ENCODE measurements at places on chromosomes 7 and 10.

- peak overlapping the region; percentile 55 for H3K27ac ChIP-seq
- H3K4me3 ChIP-seq = no peak overlapping the region
- no peak for DNase-seq
Measured at GRCh38 chr7:124702385-124702784, 63.2 kb downstream of the GPR37 start.

DNA sequence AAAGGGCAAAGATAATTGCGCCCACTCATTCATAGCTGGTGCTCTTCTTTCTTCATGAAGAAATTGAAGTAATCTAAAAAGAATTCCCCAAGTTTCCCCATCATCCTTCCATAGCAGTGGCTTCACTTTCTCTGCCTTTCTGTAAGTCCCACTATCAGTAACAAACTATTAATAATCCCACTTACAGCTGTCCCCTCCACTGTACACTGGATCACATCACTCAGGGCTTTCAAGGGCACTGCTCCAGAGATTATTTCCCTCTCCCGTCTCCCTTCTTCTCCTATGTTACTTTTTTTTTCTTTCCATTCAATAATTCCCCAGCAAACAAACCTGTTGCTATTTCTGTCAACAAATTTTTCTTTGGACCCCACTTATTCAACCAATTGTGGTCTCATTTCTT lies 16.2 kb downstream of the DNAJB9 start:
- DNase-seq = no peak
- no peaks in the 10 kb centered on the region for H3K4me1 ChIP-seq
- no peaks in the 10 kb centered on the region for H3K36me3 ChIP-seq
- no peak overlapping the region for H3K4me3 ChIP-seq
- H3K27ac ChIP-seq = no peak overlapping the region
- H3K27me3 ChIP-seq = no peaks in the 10 kb centered on the region

GRCh38 chr7:44051611-44052220 lies 7.2 kb downstream of the DBNL start:
- no peak overlapping the region for H3K4me3 ChIP-seq
- no peaks in the 10 kb centered on the region for H3K27me3 ChIP-seq
- DNase-seq = no peak

GRCh38 chr7:140676306-140676705 lies 3.6 kb downstream of the ADCK2 start:
- peaks cover 25% of the 10 kb centered on the region for H3K36me3 ChIP-seq
- peaks cover 15% of the 10 kb centered on the region for H3K4me1 ChIP-seq
- H3K27ac ChIP-seq = no peak overlapping the region
- no peak for DNase-seq
- H3K4me3 ChIP-seq = no peak overlapping the region

DNA sequence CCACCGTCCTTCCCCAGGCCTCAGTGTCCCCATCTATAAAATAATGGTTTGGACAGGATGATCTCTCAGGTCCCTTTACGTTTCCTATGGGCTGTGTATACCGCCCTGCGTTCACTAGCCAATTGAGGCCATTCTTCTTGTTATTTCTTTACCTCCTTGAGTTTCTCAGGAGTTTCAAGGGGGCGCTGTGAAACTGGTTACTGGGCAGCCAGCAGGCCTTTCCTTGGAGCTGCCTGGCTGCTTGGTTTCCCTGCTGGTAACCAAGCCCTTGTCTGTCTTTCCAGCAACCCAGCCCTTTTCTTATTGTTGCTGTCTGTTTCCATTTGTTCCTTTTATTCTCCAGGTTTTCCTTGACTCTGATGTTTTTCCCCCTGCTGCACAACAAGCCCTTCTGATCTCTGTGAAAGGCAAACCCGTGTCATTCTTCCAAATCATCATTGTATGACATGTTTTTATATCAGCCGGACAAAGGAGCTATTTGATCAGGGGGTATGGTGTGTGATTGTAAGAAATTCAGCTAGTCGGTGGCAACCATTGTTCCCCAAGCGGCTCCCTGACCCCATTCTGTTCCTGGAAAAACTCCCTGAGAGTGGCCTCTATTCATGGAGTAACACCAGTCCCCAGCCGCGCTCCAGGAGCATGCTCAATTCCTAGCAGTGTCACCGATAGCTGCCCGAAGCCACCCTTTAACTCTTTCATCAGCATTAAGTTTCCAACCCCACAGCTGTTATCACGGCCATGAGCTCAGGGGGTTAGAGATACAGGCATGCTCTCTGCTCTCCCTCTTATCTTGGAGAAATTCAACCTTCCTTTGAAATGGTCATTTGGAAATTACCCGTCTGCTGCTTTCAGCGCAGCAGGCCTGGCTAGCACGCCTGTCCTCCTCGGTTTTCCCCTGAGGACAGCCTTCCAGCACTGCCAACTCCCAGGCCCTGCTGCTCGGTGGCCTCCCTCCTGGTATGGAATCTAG lies 26.6 kb downstream of the FGF8 start:
- no peaks in the 10 kb centered on the region for H3K4me1 ChIP-seq
- no peak overlapping the region for H3K4me3 ChIP-seq
- DNase-seq = no peak
- H3K27me3 ChIP-seq = no peaks in the 10 kb centered on the region
- H3K36me3 ChIP-seq = no peaks in the 10 kb centered on the region

GRCh38 chr10:62589689-62590088 lies 214.8 kb upstream of the ADO start:
- no peaks in the 10 kb centered on the region for H3K36me3 ChIP-seq
- H3K27me3 ChIP-seq = no peaks in the 10 kb centered on the region
- no peak overlapping the region for H3K27ac ChIP-seq

GRCh38 chr7:18494821-18495408 lies 634 bp upstream of the HDAC9 start:
- no peaks in the 10 kb centered on the region for H3K4me1 ChIP-seq
- peak overlapping the region; percentile 78 for H3K27ac ChIP-seq
- H3K27me3 ChIP-seq = no peaks in the 10 kb centered on the region
- H3K36me3 ChIP-seq = no peaks in the 10 kb centered on the region
- DNase-seq = no peak
- H3K4me3 ChIP-seq = peak overlapping the region; percentile 55

GRCh38 chr10:113474752-113475151 lies 78.1 kb upstream of the HABP2 start:
- peaks cover 39% of the 10 kb centered on the region for H3K4me1 ChIP-seq
- no peak for DNase-seq
- no peaks in the 10 kb centered on the region for H3K36me3 ChIP-seq
- no peak overlapping the region for H3K4me3 ChIP-seq
- H3K27ac ChIP-seq = peak overlapping the region; percentile 76
- H3K27me3 ChIP-seq = no peaks in the 10 kb centered on the region

DNA sequence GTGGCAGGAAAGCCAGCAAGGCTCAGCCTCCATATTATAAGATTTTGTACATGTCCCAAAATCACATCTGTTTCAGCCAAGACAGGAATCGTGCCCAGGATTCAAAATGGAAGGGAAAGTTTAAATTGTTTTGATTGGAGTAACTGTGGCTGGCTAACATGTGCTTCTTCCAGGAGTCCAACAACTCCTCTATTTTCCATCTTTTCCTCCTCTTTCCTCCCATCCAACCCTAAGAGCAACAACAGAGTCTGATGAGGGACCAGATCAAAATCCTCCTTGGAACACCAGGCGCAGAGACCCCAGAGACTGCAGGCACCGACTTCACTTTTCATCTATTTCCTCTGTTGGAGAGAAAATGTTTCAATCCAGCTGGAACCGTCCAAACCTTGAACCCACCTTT lies 36.0 kb upstream of the SVIL start:
- H3K27me3 ChIP-seq = no peaks in the 10 kb centered on the region
- peaks cover 30% of the 10 kb centered on the region for H3K36me3 ChIP-seq

- H3K27me3 ChIP-seq = no peaks in the 10 kb centered on the region
- no peaks in the 10 kb centered on the region for H3K36me3 ChIP-seq
- DNase-seq = no peak
- H3K27ac ChIP-seq = no peak overlapping the region
Measured at GRCh38 chr10:107859065-107859464, 694.6 kb upstream of the SORCS1 start.

DNA sequence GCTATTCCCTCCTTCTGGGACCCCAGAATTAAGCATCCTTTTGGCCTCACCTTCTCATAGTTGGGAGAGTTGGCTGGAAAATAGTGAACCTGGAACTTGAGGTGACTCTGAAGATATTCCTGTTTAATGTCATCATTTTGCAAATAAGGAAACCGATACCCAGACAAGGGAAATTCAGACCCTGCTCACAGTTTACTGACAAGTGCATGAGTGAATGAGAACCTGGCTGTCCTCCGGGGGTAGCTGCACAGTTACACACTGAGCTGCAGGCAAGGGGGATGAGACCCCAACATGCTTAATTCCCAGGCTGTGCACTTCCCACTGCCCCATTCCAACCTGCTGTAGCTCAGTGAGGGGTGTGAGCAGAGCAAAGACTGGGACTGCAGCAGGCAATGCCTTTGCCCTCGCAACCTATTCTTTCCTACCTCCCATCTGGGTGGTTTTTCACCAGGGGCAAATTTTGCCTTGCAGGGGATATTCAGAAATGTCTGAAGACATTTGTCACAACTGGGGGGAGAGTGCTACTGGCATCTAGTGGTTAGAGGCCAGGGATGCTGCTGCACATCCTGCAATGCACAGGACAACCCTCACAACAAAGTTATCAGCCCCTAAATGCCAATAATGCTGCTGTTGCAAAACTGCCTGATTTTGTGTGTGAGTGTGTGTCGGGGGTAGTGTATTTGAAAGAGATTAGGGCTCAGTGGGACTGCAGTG lies 136.2 kb downstream of the SORCS3 start:
- no peaks in the 10 kb centered on the region for H3K4me1 ChIP-seq
- H3K27me3 ChIP-seq = no peaks in the 10 kb centered on the region
- H3K36me3 ChIP-seq = no peaks in the 10 kb centered on the region

- no peaks in the 10 kb centered on the region for H3K27me3 ChIP-seq
- no peaks in the 10 kb centered on the region for H3K36me3 ChIP-seq
- peak overlapping the region; percentile 93 for H3K4me3 ChIP-seq
- DNase-seq = no peak
- peak overlapping the region; percentile 96 for H3K27ac ChIP-seq
Measured at GRCh38 chr7:76048668-76048988, 722 bp downstream of the MDH2 start.

DNA sequence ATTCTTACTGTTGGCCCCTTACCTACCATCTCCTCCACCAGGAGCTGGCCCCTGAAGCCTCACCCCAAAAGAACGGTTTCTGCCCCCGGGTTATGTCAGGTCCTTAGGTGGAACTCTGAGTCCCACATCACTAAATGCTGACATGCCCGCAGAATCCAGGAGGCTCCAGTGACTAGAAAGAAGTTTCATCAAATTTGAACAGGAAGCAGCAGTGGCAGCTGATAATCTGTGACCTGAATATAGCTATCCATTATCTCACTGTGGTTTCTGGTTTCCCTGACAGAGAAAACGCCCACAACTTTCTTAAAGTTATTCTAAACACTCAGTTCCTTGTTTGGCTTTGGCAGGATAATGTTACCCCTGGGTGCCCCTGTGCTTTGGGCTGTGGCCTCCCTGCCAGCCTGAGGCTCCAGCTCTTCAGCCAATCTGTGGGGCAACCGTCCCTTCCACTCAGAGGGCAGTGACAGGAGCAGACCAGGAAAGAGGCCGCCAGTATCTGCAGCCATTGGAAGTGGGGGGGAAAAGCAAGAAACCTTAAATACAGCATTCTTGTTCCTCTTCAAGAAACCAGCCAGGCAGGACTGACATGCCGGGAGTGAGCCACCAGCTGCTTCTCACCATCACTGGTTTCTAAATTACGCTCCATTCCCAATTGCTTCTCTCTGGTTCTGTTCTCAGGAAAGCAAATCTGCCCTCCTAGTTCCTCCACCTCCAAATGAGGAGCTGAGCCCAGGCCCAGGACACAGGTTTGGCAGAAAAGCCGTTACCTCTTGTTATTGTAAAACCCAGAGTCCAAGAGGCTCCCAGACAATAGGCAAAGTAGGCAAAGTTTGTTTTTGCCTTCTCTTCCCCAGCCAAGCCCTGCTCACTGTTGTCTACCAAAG lies 41.2 kb upstream of the VCL start:
- H3K4me3 ChIP-seq = no peak overlapping the region
- peak overlapping the region; percentile 74 for H3K27ac ChIP-seq
- H3K36me3 ChIP-seq = no peaks in the 10 kb centered on the region
- no peaks in the 10 kb centered on the region for H3K27me3 ChIP-seq
- DNase-seq = peak; percentile 64

GRCh38 chr7:112668561-112668960 lies 121.6 kb downstream of the TMEM168 start:
- no peak overlapping the region for H3K27ac ChIP-seq
- no peak overlapping the region for H3K4me3 ChIP-seq
- no peak for DNase-seq

DNA sequence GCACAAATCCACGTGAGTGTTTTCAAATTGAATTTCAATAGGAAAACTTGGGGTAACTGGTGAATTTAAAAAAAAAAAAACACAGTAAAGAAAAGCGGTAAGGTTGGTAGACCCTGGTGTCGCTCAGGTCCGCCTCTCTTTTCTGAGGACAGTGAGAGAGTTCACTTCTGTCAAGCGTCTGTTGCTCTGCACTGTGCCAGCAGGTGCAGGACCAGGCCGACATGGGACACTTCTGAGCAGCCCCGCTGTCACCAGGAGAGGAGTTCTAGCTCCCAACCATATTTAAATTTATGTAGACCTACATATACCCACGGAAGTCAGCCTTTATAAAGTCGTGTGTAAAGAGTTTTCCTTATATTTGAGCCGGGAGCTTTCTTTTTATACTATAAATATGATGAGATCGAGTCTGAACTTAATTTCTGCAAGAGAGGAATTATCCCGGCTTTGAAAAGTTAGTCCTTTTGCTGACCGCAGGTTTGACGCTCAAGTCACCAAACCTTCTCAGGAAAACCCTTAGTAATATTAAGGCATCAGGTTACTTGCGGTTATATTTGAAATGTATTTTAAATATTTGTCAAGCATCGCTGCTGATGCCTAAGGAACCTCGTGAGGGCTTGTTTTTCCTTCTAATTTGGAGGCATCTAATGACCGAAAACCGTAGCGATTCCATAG lies 531 bp downstream of the IKZF1 start:
- H3K4me1 ChIP-seq = no peaks in the 10 kb centered on the region
- H3K36me3 ChIP-seq = no peaks in the 10 kb centered on the region
- H3K4me3 ChIP-seq = peak overlapping the region; percentile 62
- H3K27ac ChIP-seq = no peak overlapping the region

GRCh38 chr7:151342102-151342646 lies 562 bp downstream of the NUB1 start:
- peak overlapping the region; percentile 81 for H3K4me3 ChIP-seq
- H3K27me3 ChIP-seq = no peaks in the 10 kb centered on the region
- no peak for DNase-seq
- peaks cover 15% of the 10 kb centered on the region for H3K4me1 ChIP-seq
- H3K27ac ChIP-seq = peak overlapping the region; percentile 88
- H3K36me3 ChIP-seq = peaks cover 19% of the 10 kb centered on the region

DNA sequence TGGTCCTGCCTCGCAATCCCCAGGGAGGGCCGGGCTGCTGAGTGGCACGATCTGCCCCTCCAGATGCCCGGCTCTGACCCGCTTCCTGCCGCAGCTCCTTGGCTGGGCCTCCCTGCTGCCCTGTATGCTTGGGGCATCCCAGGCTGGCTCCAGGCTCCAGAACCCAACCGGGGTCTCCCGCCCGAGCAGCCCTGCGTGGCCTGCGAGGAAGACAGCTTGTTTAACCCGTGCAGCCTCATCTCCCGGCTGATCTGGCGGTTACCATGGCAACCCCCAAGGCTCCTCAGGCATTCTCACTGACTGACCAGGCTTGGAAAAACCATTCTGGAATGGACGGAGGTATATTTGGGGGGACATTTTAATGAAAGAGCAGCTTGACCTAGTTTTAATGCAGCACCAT lies 232.4 kb upstream of the MYO3A start:
- no peak overlapping the region for H3K4me3 ChIP-seq
- no peaks in the 10 kb centered on the region for H3K27me3 ChIP-seq
- DNase-seq = no peak
- no peaks in the 10 kb centered on the region for H3K36me3 ChIP-seq

Measured in ascending aorta (tissue), 2 donors.